Stimulated activated CD8-positive, alpha-beta memory T cell treated with anti-CD3 and anti-CD28 coated beads, Interleukin-2, amount 100 ng/mL, for 1 hour (primary cell): ENCODE measurements at places on chromosomes 5 and 9.

- DNase-seq, result no peak
Observed at GRCh38 chr5:33369485-33370465, 71.0 kb upstream of the TARS1 start.

DNA sequence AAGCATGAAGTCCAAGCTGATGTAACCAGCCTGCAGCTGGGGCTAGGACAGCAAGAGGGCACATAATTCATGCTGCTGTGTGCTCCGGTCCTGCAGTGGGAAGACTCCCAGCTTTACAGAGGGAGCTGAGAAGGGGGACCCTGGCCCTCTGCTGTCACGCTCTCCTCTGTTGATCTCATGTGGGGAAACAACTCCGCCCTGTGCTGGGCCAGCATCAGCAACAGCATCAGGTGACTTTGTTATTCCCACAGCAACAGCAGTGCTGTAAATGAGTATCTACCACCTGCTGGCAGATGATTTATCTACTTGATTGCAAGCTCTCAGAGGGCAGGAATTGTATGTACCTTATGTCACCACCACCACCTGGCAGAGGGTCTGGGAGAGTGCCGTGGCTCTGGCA, 176.2 kb downstream of the COL23A1 start:
- DNase-seq, result no peak

GRCh38 chr9:124004593-124004992, 7.0 kb upstream of the LHX2 start:
- DNase-seq, result no peak

DNA sequence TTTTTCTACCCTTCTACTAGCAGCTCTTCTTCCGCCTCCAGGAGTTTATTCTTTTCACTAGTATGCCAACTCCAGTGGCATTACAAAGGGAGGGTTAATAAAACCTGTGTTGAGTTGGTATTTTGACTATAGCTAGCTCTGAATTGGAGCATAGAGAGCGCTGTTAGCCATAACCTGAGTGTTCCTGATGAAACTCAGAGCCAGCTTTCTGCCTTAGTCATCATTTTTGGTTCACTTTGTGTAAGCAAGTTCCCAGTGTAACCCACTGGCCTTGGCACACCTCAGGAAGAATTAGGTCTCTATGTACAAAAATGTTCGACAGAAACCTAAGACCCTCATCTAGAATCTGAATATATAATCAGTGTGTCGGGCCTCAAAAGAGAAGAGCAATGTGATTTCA, 238.9 kb downstream of the NR3C1 start:
- DNase-seq, result no peak

GRCh38 chr9:4508246-4508906, 18.1 kb downstream of the SLC1A1 start:
- no peak for DNase-seq

DNA sequence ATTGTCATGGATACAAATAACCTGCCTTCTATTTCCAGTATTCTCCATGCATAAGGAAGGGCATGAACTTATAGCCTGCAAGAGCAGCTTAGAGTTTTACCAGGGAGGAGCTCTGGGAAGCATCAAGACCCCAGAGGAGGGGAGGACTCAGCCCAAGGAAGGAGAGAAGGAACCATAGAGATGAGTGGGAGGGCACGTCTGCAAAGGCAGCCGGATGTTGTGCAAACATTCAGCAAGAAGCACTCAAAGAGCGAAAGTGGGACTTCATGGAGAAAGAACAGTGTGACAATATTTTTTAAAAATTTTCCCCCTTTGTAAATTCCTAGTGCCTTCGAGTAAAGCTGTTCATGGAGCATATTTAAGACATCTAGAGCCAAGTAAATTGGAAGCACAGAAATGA, 270.1 kb upstream of the PTGER4 start:
- DNase-seq, result no peak

- DNase-seq, result no peak
Observed at GRCh38 chr9:134644725-134645606, 3.4 kb downstream of the COL5A1 start.

DNA sequence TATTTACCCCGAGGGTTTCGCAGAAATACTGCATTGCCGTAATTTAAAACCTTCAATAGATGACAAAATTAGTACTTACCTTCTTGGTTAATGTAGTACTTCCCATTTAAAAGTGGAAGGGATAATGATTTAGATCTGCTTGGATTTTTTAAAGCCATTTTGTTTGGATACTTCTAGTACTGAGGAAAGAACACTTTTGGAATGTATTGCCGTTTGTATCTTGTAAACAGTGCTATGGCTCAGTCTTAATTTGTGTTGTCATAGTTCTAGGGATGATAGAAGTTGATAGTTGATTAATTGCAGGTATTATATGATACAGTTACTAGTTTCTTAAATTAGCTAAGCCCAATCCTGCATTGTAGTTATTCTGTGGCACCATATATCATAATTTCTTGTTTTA, 33.1 kb downstream of the TNPO1 start:
- DNase-seq, result no peak

DNA sequence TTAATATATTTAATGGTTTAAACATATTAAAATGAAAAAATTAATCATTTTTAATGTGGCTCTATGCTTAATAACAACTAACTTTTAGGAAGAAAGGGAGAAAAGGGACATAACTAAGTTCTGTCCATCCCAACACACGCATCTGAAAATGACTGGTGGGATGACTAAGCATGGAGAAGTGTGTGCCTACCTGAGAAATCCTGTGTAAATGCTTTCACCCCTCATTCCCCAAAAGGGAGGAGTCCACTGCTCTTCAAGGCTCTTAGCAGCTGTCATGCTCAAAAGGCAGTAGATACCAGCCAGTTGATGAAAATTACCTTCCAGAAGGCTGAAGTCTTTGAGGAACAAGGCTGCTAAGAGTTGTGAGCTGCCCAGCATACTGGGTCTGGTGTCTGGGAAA, 130.9 kb downstream of the NFIB start:
- DNase-seq, result no peak

DNA sequence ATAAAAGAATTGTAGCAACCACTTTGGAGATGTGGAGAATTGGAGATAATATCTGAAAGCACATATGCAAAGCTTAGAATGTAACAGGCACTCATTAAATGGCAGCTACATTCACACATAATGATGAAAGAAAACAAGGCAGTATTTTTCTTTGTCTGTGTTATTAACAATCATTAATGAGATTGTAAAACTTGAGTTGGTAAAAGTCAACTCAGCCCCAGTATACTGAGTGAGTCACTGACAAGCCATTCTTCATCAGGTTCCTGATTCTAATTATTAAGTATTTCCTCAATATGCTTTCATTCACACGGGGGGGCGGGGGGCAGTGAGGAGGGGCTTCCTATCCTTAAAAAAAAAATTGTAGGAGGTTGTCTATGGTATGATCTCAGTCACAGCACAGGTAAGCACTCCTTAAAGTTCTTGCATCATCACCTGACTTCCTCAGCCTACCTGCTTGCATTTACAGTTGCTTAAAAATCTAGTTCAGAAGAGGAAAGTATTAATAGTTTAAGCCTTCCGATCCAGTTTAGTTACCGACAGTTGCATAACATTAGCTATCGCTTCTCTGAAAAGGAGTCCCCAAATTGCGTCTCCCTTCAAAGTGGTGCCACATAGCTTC, 379.8 kb downstream of the EFNA5 start:
- DNase-seq, result no peak

DNA sequence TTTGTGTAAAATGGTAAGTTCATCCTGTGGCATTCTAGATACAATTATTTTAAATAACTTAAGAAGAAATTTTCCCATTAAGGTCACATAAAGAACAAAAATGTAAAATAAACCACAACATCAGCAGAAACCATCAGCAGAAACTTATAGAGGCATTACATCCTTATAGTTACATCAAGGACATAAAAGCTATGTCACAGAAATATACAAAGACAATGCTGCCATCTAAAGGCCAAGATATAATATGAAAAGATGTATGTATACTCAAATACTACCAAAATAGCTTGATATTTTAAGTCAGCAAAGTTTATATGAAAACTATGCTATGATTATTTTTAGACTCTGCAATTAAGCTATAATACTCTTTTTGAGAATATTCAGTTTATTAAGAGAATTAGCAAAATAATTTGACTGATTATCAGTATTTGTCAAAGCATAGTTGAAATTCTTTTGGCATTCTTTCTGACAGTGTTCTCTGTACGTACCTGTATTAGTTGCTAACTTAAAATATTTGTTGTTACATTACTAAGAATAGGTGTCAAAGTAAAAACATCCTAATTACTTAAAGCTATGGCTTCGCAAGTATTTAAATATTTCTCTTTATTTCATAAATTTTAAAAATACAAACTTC, 36.2 kb downstream of the FBXL17 start:
- no peak for DNase-seq

GRCh38 chr9:89278997-89279739, 31.8 kb upstream of the CKS2 start:
- DNase-seq, result no peak

- no peak for DNase-seq
Observed at GRCh38 chr5:176817841-176818377, 7.5 kb downstream of the UNC5A start.

DNA sequence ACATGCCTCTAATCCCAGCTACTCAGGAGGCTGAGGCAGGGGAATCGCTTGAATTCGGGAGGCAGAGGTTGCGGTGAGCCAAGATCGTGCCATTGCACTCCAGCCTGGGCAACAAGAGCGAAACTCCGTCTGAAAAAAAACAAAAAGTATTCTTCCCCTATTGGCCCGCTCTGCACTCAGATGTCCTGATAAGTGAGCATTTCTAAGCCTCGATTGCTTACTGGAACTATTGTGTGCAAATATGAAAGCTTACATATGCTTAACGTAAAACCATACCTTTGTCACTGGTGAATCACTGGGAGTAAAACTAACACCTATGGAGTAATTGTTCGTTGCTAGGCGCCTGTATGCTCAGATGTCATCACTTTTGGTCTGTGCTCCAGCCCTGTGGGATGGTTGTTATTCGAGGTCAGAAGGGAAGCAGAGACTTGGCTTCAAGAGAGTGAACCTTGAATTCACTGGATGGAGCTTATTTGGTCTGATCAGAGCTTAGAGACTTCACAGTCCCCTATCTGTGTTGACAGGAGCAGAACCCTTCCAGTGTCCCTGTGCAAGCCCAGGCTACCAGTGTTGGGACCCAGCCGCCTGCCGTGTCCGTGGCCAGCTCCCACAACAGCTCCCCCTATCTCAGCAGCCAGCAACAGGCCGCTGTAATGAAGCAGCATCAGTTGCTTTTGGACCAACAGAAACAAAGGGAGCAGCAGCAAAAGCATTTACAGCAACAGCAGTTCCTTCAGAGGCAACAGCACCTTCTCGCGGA, 25.3 kb upstream of the LTC4S start:
- no peak for DNase-seq

DNA sequence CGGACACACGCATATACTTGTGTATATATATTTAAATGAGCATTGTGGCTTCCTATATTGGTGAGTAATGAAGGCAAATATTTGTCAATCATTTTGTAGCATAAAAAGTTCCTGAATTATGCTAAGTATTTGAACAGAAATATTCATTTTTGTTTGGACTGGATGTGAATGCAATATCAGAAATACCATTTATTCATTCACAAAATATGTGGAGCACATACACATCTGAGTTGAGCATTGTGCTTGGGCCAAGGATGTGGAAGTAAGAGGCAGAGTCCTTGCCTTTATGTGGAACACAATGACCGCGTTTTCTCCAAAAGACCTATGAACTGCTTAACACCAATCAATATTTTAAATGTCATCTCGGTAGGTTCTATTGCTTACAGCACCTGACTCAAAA, 1086.5 kb downstream of the NR2F1-AS1 start:
- DNase-seq, result no peak

DNA sequence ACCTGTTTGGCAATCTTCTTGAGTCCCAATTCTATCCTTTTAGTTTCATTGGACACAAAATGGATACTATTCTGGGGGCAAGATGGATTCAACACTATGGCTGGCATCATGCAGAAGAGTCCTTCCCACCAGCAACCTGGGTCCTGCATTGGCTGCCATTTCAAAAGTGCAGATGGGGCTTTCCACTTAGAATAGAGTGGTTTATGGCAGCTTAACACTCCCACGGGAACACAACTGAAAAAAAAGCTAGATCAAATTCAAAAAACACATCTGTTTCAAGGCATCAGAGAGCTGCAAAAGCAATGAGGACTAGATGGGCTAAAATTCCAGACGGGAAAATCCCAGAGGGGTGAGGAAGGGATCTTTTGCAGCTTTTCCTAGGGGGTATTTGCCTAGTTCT, 11.2 kb upstream of the HMHB1 start:
- DNase-seq, result no peak
